ENCODE measurements at places on chromosomes 6 and 20. TPM values are rescaled to one million over a fixed set of nuclear protein-coding genes. Genes with fewer than 3 reads are reported as not detected.

The PTPN1 gene
- 212 TPM for total RNA-seq

The COL12A1 gene
- not detected for total RNA-seq

The DLL1 gene
- total RNA-seq, result 0.53 TPM

DNA sequence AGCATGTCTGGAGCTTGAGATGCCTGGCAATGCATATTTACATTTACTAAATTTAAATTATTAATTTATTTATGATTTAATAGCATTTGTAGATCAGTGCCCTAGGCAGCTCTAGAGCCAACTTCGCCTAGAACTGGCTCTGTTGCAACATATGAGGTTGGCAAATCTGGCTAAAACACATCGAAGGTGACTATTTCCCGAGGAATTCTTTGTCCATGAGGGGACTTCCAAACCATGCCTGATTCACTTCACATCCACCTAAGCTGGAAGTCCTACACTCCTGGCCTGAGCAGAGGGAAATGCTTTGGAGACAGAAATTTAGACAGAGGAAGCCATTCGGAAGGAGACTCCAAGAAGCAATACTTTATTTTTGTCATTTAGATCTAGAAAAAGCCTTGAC, 211.0 kb upstream of the ARG1 start:
- no peak overlapping the region for H3K27ac ChIP-seq
- no peak for DNase-seq
- no peak overlapping the region for H3K4me3 ChIP-seq
- H3K4me1 ChIP-seq, result peaks cover 20% of the 10 kb centered on the region
- no peaks in the 10 kb centered on the region for H3K27me3 ChIP-seq

- H3K4me1 ChIP-seq, result peaks cover 17% of the 10 kb centered on the region
- no peak overlapping the region for H3K4me3 ChIP-seq
- no peak overlapping the region for H3K27ac ChIP-seq
- H3K27me3 ChIP-seq, result no peaks in the 10 kb centered on the region
These were observed 13.6 kb downstream of the ZNF337 start for GRCh38 chr20:25683050-25683449.

GRCh38 chr20:14882846-14883245, 545.4 kb upstream of the FLRT3 start:
- peaks cover 2% of the 10 kb centered on the region for H3K27me3 ChIP-seq
- H3K4me3 ChIP-seq, result no peak overlapping the region
- no peak overlapping the region for H3K27ac ChIP-seq
- no peaks in the 10 kb centered on the region for H3K36me3 ChIP-seq
- no peak for DNase-seq

- H3K27me3 ChIP-seq, result no peaks in the 10 kb centered on the region
- H3K4me1 ChIP-seq, result peaks cover 35% of the 10 kb centered on the region
- H3K36me3 ChIP-seq, result peaks cover 42% of the 10 kb centered on the region
- no peak for DNase-seq
These were observed 28.9 kb downstream of the SNX5 start for GRCh38 chr20:17939622-17940223.

GRCh38 chr6:166253281-166253681, 54.9 kb downstream of the PRR18 start:
- peak; percentile 40 for DNase-seq
- no peak overlapping the region for H3K27ac ChIP-seq
- peaks cover 14% of the 10 kb centered on the region for H3K4me1 ChIP-seq
- H3K4me3 ChIP-seq, result peak overlapping the region; percentile 77
- H3K27me3 ChIP-seq, result peaks cover 16% of the 10 kb centered on the region

GRCh38 chr6:137258170-137258569, 39.0 kb upstream of the IFNGR1 start:
- no peak overlapping the region for H3K27ac ChIP-seq
- peaks cover 38% of the 10 kb centered on the region for H3K4me1 ChIP-seq
- peaks cover 2% of the 10 kb centered on the region for H3K36me3 ChIP-seq
- no peak for DNase-seq
- H3K4me3 ChIP-seq, result no peak overlapping the region
